Natural killer cell (primary cell): ENCODE measurements at places on chromosomes 1 and 21.

DNA sequence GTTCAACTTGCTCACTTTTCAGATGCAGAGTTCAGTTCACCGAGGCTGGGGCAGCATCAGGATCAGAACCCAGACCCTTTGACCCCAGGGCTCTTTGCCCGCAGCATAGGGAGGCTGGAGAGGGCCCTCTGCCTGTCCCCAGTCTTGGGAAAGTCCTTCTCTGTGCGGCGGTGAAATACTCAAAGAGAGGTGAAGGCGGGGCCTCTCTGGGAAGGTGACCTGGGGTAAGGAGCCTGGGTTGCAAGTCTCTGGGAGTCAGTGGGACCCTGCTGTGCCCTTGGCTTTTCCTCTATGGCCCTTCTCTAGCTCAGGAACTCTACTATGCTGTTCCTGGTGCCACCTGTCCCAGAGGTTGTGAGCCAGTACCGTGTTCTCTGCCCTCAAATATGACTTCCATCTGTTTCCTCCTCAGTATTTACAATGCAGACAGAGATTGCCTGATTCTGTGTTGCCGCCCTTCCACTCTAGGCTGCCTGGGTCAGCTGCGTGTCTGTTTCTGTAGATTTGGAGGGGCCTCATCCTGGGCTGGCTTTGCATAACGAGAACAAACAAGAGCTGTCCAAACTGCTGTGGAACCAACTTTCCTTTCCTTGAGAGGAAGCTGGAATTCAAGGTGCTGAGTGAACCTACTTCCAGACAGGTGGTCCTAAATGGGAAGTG is 18.7 kb upstream of the ZBTB21 start:
- DNase-seq: no peak
- H3K36me3 ChIP-seq: no peaks in the 10 kb centered on the region
- no peaks in the 10 kb centered on the region for H3K27me3 ChIP-seq

DNA sequence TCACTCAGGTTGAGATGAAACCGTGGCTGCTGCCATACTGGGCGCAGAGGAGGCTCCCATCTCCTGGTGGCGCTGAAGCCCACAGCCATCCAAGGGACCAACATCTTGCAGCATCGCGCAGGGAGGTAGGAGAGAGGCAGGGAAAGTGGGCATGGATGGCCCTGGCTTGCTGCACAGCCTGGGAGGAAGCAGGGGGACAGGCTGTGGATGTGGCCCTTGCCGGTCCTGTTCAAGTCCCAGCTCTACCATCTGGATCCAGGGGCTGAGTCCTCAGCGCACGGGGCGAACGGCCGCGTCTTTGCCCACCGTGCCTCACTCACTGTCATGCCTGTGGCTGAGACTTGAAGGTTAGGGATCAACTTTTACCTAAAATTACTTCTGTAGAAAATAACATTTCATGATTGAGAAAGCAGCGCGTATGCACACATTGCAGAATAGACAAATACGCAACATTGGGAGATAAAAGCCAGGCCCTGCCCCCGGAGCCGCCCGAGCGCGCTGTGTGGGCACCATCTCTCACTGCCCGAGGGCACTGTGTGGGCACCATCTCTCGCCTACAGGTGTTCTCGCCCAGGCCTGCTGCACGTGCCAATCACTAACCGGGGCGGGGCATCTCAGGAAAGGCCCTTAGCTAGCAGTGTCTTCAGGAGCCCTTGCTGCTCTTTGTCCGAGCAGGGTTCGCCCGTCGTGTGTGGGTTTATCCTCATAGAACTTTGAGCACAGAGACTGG is 11.5 kb downstream of the SLX9 start:
- H3K4me1 ChIP-seq: peaks cover 19% of the 10 kb centered on the region
- H3K4me3 ChIP-seq: no peak overlapping the region
- no peak overlapping the region for H3K27ac ChIP-seq
- DNase-seq: no peak
- peaks cover 5% of the 10 kb centered on the region for H3K36me3 ChIP-seq

- H3K4me3 ChIP-seq: no peak overlapping the region
- H3K4me1 ChIP-seq: no peaks in the 10 kb centered on the region
- no peak overlapping the region for H3K27ac ChIP-seq
- no peak for DNase-seq
Measured at GRCh38 chr1:7528386-7529198, 242.5 kb upstream of the VAMP3 start.

GRCh38 chr1:106897976-106898375 is 158.5 kb upstream of the PRMT6 start:
- no peaks in the 10 kb centered on the region for H3K36me3 ChIP-seq
- H3K27me3 ChIP-seq: no peaks in the 10 kb centered on the region
- DNase-seq: no peak
- no peaks in the 10 kb centered on the region for H3K4me1 ChIP-seq
- no peak overlapping the region for H3K27ac ChIP-seq

DNA sequence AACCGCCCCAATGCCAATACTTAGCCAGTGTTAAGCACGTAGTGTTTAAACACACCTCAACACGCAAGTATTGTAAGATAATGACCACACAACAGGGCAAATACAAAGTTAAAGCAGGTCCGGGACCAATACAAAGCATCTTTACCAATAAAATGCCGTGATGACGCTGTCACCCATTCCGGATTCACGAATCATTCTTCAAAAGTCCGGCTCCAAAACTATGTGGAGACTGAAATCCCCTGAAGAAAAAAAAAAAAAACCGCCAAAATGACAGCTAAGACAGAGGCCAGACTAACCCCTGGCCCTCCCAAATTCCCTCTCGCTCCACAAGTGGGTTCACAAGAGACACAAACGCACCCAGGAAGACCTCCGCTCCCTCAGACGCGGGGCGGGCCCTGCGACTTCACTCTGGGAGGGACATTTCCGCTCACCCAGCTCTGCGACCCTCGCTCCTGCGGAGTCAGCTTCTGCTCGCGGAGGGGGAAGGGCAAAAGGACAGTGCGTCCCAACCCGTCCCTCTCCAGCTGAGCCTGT is 625 bp upstream of the DARS2 start:
- peak overlapping the region; percentile 94 for H3K4me3 ChIP-seq
- H3K36me3 ChIP-seq: peaks cover 3% of the 10 kb centered on the region
- no peak for DNase-seq

GRCh38 chr1:234604495-234605398 is 5.2 kb downstream of the IRF2BP2 start:
- H3K27ac ChIP-seq: peak overlapping the region; percentile 7
- no peaks in the 10 kb centered on the region for H3K27me3 ChIP-seq
- DNase-seq: no peak
- peaks cover 15% of the 10 kb centered on the region for H3K36me3 ChIP-seq

DNA sequence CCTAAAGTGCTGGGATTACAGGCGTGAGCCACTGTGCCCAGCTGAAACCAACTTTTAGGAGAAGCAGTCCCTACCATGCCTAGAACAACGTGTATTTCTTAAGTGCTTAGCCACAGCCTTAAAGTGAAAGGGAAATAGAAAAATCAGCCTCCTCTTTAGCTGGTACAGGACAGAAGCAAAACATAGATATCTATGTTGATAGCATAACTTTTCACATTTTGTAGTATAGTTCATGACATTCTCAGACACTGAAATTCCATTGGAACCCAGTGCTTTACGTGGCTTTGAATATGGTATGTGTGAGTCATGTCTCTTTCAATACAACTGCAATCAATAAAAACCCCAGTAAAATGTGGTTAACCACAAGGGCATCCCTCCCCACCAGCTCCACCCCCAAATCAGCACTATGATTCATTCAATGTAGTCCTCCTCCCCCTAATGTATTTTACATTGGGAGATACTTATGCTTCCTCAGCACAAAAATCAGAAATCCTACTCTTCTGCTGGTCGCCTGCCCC is 32.1 kb downstream of the TGFB2 start:
- no peaks in the 10 kb centered on the region for H3K36me3 ChIP-seq
- no peak overlapping the region for H3K27ac ChIP-seq
- DNase-seq: no peak
- peaks cover 4% of the 10 kb centered on the region for H3K4me1 ChIP-seq

DNA sequence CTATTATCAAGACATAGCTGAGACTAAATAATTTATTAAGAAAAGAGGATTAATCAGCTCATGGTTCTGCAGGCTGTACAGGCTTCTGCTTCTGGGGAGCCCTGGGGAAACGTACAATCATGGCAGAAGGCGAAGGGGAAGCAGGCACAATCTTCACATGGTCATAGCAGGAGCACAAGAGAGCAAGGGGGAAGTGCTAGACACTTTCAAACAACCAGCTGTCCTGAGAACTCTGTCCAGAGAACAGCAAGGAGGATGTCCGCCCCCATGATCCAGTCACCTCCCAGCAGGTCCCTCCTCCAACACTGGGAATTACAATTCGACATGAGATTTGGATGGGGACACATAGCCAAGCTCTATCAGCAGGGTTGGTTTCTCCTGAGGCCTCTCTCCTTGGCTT is 10.3 kb upstream of the SLC45A1 start:
- no peaks in the 10 kb centered on the region for H3K27me3 ChIP-seq
- H3K4me1 ChIP-seq: no peaks in the 10 kb centered on the region
- DNase-seq: no peak
- no peak overlapping the region for H3K27ac ChIP-seq
- no peak overlapping the region for H3K4me3 ChIP-seq
- H3K36me3 ChIP-seq: no peaks in the 10 kb centered on the region

GRCh38 chr1:20604678-20605077 is 15.8 kb downstream of the CDA start:
- DNase-seq: no peak
- no peaks in the 10 kb centered on the region for H3K36me3 ChIP-seq
- H3K27me3 ChIP-seq: no peaks in the 10 kb centered on the region
- H3K4me1 ChIP-seq: no peaks in the 10 kb centered on the region
- no peak overlapping the region for H3K27ac ChIP-seq
- no peak overlapping the region for H3K4me3 ChIP-seq

DNA sequence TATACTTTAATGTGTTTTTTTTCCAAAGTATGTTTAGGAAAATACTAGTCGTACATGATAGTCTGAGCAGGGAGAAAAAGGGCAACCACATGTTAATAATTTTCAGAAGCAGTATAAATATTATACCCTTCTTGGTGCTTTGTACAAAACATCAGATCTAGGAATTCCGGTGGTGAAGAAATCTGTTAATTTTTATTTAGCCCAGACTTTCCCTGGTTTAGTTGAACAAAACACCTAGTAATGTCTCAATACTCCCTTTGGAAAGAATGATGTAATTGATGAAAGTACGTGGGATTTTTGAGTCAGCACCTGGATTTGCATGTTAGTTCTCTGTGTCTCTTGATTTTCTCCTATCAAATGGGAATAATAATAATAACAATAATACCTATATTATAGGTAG is 38.4 kb upstream of the KCNK2 start:
- DNase-seq: no peak
- H3K27me3 ChIP-seq: no peaks in the 10 kb centered on the region
- no peak overlapping the region for H3K27ac ChIP-seq

DNA sequence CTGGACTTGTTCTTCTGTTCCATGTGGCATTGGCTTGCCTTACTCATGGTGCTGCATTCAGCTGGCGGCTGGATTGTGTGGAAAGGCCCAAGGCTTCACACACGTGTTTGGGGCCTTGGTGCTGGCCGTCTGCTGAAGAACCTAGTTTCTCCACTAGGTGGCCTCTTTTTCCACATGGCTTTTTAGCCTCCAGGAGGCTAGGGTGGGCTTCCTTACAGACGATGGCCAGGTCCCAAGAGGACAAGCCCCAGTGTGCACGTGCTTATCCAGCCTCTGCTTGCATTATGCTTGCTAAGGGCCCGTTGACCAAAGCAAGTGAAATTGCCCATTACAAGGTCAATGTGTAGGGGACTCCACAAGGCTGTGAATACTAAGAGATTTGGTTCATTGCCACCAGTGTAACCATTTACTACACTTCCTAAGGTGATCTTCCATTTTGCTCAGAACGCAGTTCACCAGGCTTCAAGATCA is 47.5 kb upstream of the FOXO6 start:
- no peaks in the 10 kb centered on the region for H3K36me3 ChIP-seq
- no peak overlapping the region for H3K27ac ChIP-seq

DNA sequence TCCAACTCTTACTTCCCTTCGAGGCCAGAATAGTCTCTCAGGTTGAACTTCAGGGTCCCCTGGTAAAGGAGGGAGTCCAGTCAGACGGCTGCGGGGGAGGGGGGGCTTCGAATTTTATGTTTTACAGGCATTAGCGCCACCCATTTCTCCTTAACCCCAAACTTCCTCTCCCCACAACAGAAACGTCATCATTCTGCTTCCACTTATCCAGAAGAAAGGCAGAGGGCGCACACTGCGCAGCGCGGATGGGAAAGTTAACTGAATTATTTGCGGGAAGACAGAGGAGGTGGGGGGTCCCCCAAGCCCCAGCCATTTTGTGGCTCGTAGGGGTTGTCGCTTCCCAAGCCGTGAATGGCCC is 529 bp upstream of the PRMT2 start:
- peak overlapping the region; percentile 90 for H3K27ac ChIP-seq
- H3K4me1 ChIP-seq: peaks cover 31% of the 10 kb centered on the region
- H3K4me3 ChIP-seq: peak overlapping the region; percentile 86
- no peaks in the 10 kb centered on the region for H3K27me3 ChIP-seq
- peak; percentile 74 for DNase-seq

- no peak overlapping the region for H3K27ac ChIP-seq
- H3K4me3 ChIP-seq: no peak overlapping the region
- no peaks in the 10 kb centered on the region for H3K4me1 ChIP-seq
Measured at GRCh38 chr1:36588972-36589371, 106.3 kb upstream of the CSF3R start.

- DNase-seq: no peak
- H3K4me3 ChIP-seq: no peak overlapping the region
- H3K27me3 ChIP-seq: no peaks in the 10 kb centered on the region
Measured at GRCh38 chr1:193310564-193310963, 124.2 kb upstream of the B3GALT2 start.

DNA sequence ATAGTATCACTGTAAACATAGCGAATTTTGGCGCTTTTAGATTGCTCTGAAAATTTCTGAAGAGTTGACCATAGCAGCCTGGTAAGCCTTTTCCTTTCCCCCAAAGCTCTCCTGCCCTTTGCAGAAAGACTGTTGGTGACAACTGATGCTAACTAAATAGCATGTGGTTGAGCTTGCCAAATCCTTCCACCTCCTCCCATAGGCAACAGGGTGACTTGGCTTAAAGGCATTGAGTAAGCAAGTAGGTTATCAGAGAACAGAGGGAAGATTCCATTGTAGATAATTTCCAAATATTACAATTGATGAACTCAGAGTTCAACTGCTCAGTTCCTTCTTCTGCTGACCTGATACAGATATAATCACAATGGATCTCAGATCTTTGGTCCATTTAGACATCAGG is 19.9 kb upstream of the HMGCL start:
- H3K36me3 ChIP-seq: peaks cover 25% of the 10 kb centered on the region
- H3K27me3 ChIP-seq: no peaks in the 10 kb centered on the region
- H3K27ac ChIP-seq: no peak overlapping the region
- DNase-seq: no peak
- H3K4me3 ChIP-seq: no peak overlapping the region

GRCh38 chr1:20921285-20921684 is 134.2 kb upstream of the HP1BP3 start:
- DNase-seq: no peak
- no peak overlapping the region for H3K4me3 ChIP-seq
- peaks cover 2% of the 10 kb centered on the region for H3K4me1 ChIP-seq
- no peaks in the 10 kb centered on the region for H3K36me3 ChIP-seq
- no peaks in the 10 kb centered on the region for H3K27me3 ChIP-seq
- H3K27ac ChIP-seq: no peak overlapping the region

DNA sequence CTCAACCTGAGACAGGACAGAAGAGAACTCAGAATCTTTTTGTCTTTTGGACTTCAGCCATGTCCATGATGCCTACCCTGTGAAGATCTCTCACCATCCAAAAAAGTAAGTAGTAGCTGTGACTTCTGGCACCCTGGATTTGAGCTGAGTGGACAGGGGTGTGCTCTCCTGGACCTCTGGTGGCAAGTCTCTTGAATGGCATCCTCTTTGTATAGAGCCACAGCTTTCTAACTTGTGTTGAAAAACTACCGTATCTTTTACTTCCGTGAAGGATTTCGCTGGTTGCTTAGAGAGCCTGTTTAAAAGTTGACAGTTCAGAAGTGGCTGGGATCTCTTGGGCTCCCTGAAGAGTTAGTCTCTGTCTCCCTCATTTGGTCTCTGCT is 1.8 kb downstream of the MFN2 start:
- no peak overlapping the region for H3K27ac ChIP-seq
- H3K27me3 ChIP-seq: no peaks in the 10 kb centered on the region
- H3K36me3 ChIP-seq: peaks cover 26% of the 10 kb centered on the region
- no peak overlapping the region for H3K4me3 ChIP-seq
- DNase-seq: peak; percentile 50
